ENCODE measurements at places on chromosomes 2 and 18. TPM values are rescaled to one million over a fixed set of nuclear protein-coding genes. Genes with fewer than 3 reads are reported as not detected.

- no peak for DNase-seq
Measured at GRCh38 chr2:113021312-113021711, 16.1 kb downstream of the IL36A start.

- DNase-seq: no peak
Measured at GRCh38 chr18:44320619-44321460, 359.8 kb upstream of the SETBP1 start.

The MYOM1 gene
- total RNA-seq: 0.82 TPM

The PSMD14 gene
- 84.4 TPM for total RNA-seq

DNA sequence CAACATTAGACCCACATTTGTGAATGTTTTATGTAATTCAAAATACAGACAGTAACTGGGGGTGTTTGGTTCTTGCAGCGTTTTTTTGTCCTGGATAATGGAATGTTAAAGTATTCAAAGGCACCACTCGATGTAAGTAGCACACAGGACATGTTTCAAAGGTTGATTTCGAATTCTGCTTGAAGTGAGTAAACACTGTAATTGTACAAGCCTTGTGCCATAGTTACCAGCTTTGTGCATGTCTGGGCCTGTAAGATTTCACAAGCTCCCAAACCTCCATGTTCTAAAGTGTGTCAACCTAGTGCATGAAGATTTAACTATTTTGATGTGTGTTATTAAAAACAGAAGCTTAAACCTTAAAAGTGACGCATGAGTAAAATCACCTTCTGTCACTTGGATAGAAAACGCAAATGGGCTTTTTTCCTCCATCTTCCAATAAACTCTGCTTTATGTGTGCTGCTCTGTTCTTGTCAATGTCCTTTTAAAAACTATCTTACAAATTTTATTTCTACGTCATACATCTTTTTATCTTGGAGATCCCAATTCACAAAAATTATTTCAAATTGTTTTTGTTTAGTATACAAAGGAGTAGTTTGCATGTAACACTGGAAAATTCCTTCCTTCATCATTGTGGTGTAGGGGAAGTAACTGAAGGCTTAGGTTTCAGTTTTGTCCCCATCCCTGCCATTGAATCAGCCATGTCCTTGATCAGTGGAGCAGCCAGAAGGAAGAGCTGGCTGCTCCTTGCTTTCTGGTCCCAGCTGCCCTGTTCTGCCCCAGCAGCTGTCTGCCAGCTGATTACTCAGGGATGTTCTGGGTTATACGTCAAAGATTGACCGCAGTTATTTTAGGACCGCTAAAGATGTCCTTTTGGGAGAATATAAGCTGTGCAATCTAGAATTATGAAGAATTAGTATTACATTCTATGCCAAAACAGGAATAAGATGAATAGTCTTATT, 119.2 kb downstream of the PRKRA start:
- no peak for DNase-seq

DNA sequence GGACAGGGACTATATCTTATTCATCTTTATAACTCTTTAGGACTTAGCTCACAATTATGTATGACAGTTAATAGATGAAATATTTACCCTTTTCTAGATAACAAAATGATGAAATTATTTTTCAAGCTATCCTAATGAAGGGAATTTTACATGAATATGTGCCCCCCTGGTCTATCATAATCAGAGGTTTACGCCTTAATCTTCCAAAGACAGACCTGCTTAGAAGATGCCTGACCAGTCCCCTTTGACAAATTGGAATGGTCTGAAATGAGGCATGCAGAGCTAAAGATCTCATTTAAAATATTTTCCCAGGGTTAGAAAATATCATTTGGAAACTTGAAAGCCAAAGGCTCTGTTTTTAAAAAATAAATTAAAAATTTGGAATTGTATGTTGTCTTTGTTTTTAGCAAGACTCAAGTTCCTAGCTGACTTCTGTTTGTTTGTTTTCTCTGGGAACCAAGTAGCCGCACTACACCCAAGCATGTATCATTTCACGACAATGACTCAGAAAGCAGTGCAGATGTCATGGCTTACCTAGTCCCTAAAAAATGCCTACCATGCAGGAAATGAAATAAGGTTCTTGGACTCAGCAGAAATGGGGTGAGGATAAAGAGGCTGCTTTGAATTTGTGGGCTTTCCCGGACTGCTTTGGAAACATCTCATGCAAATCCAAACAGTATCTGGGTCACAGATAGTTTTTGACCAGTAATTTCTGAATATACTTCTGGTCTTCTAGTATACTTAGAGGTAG, 162.1 kb downstream of the ZEB2 start:
- no peak for DNase-seq

DNA sequence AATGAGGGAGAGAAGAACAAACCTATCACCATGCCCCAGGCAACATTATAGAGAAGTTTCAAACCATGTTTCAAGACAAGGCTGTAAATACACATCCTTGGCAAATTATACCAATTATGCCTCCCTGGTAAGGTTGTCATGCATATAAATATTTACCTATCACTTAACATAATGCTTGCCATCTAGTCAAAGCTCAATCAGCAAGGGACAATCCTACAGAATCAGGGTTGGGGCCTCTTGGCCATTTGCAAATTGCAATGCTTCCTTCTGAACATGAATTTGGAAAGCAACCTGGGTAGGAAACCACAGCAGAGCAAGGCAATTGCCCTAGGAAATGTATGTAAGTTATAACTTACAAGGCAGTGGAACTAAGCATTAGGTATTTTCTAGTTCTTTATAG, 907.2 kb upstream of the CDH2 start:
- DNase-seq: no peak

DNA sequence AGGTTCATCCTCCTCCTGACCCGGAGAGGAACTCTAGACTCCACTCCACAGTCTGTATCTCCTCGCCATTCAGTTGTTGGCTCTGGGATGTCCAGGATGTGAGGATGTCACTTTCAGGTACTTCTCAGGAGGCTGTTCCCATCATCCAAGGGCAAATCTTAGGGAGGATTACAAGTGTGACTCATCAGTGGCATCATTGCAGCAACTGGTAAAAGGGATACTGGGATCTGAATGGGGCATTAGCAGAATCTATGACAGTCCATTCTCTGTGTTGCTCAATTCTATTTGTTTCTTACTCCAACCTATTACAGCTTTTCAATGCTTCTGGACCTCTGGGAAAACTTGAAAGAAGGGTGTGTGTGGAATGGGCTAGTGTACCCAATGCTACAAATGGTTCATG, 81.5 kb upstream of the FN1 start:
- no peak for DNase-seq

- DNase-seq: no peak
Measured at GRCh38 chr2:177328056-177328455, 63.5 kb upstream of the NFE2L2 start.

GRCh38 chr2:235011607-235011928, 59.8 kb downstream of the SH3BP4 start:
- DNase-seq: no peak

The ADD2 gene
- total RNA-seq: 291 TPM

The FEV gene
- not detected for total RNA-seq

DNA sequence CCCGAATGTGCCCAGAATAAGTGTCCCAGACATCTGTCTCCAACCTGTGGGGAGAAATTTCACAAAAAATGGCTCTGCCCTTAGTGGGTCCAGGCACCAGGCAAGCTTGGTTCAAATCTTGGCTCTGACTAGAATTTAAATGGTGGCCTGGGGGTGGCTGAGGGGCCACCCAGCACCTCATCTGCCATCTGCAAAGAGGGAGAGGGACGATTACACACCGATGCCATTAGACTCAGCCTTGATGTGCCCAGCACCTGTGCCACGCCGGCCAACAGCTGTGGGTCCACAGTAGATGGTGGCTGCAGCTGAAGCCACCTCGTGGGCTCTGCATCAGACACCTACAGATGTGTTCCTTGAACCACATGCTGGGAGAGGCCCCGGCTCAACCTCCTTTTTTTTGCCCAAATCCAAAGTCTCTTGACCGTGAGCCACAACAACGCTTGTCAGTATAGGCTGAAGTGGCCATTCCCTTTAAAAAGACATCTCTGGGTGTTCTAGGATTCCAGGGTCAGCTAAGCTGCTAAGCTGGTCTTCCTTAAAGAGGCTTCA, 222.0 kb upstream of the RAB6C start:
- DNase-seq: no peak

The CYS1 gene
- total RNA-seq: 0.82 TPM

GRCh38 chr18:53948991-53949390, 275.5 kb downstream of the MBD2 start:
- no peak for DNase-seq

The PSTPIP2 gene
- 0.41 TPM for total RNA-seq

GRCh38 chr18:55522011-55522410, 66.0 kb downstream of the TCF4 start:
- no peak for DNase-seq

The SCN7A gene
- 1.6 TPM for total RNA-seq

GRCh38 chr2:208142240-208142924, 3.6 kb downstream of the CRYGB start:
- no peak for DNase-seq

DNA sequence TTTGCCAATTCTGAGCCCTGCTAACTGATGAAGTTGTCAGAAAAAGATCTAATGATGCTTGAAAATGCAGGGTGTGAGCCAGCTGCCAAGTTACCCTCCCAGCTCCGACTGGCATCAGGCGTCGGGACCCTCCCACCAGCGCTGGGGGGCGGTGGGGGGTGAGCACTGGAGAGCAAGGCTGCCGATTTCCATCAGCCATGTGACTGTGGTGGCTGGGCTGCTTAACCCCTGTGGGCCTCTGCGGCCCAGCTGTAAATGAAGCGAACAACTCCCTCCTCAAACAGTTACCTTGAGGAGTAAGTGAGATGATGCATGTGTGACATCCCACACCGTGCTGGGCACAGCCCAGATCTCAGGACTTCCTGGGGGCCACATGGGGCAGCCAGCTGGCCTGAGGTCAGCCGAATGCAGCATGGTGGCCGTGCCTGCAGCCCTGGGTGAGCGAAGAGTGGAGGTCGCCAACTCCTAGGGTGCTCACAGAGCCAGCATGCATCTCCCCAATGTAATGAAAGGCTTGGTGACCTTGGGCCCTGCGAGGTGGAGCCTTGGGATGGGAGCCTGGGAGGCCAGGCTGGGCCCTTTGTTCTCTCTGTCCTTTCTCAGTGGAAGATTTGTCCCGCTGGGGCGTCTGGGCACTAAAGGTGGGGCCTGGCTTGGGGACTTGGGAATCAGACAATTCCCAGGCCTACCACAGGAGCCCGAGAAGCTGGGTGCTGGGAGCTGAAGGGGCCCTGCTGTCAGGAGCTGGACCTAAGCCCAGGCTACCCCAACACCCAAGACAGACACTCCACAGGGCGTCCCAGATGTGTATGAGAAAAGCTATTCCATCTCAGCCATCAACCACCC, 25.1 kb downstream of the CIB4 start:
- no peak for DNase-seq

The PLA2R1 gene
- 1.6 TPM for total RNA-seq

- no peak for DNase-seq
Measured at GRCh38 chr2:179349670-179350303, 85.2 kb upstream of the SESTD1 start.

The DNMT3A gene
- 71.3 TPM for total RNA-seq

- no peak for DNase-seq
Measured at GRCh38 chr2:88450186-88450585, 2.3 kb downstream of the FOXI3 start.

The RNPEPL1 gene
- 4.5 TPM for total RNA-seq

- DNase-seq: no peak
Measured at GRCh38 chr2:60109744-60110143, 443.7 kb downstream of the BCL11A start.

GRCh38 chr18:61953161-61953560, 60.4 kb upstream of the RNF152 start:
- no peak for DNase-seq

The CFAP65 gene
- total RNA-seq: 0.82 TPM

GRCh38 chr2:6027066-6027465, 334.9 kb downstream of the SOX11 start:
- no peak for DNase-seq

GRCh38 chr18:21760321-21760720, 19.7 kb downstream of the MIB1 start:
- no peak for DNase-seq

DNA sequence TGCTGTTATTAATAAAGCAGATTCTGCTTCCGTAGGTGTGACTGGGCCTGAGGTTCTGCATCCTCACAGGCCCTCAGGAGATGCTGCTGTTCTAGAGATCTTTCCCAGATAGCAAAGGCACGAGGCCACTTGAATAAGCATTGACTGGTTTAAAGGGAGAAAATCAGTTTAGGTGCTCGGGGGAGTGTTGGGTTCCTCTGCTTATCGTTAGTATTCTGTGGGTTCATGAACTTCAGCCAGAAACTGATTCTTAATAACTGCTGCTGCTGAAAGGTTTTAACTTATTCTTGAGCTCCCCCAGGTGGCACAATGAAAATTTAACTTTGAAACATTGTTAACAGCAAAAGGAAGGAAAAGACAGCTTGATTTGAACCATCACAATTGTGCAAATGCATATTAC, 56.9 kb downstream of the ITGA6 start:
- DNase-seq: no peak

The SKOR2 gene
- not detected for total RNA-seq

The G6PC2 gene
- not detected for total RNA-seq

The INO80D gene
- 16.3 TPM for total RNA-seq

GRCh38 chr2:233497692-233498091, 68.9 kb downstream of the USP40 start:
- no peak for DNase-seq

GRCh38 chr2:46642218-46642617, 162.9 kb downstream of the TMEM247 start:
- DNase-seq: no peak

The CD8B gene
- not detected for total RNA-seq

GRCh38 chr2:214492152-214492551, 81.3 kb downstream of the VWC2L start:
- no peak for DNase-seq

GRCh38 chr18:28079883-28080282, 97.0 kb downstream of the CDH2 start:
- no peak for DNase-seq

DNA sequence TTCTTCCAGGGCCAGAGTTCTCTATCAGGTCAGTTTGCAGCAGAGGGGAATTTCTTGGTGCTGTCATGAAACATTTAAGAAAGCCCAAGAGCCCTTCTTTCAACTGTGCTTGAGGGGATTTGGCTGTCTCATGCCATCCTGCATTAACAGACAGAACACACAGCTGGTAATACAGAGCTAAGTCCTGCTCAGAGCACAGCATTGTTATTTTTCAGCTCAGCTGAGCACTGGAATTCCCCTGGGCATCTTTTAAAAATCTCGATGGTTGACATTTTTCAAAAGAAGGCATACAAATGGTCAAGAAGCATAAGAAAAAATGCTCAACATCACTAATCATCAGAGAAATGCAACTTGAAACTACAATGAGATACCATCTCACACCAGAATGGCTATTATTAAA, 14.9 kb upstream of the IL1R2 start:
- DNase-seq: no peak
